CD4-positive, alpha-beta T cell treated with Interleukin-6 at 100 ng/mL for 8 hours (primary cell): ENCODE measurements at places on chromosomes 5 and 9.
A peak's percentile ranks its signal among the peaks of the same experiment; 100 is the strongest.

DNA sequence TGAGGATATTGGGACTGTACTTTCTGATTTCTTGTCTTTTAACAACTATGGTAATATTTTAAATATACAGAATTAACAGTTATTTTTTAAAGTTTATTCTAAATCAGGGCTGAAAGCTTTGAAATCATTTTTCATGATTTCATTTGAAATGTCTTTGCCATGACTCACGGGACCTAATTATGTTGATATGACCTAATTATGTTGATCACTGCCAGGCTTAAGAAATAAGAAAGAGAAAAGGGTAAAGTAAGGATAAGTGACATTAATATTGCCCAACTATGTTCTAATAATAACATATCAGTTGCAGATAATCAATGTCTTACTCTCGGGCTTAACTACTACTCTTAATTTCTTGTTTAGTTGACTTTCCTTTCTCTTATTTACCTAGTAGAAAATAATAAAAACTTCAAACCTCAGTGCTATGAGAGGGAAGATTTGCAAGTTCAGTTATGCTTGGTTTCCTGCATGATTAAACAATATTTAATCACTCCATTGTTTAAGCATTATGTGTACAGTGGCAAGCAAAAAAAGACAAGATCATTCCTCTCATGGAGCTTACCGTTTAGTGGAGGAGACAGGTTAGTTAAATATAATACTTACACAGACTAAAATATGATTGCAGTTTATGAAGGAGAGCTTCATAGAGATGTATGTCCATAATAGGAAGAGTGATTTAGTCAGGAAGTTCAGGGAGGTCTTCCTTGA is 67.0 kb upstream of the EIF4EBP3 start:
- no peak for DNase-seq

DNA sequence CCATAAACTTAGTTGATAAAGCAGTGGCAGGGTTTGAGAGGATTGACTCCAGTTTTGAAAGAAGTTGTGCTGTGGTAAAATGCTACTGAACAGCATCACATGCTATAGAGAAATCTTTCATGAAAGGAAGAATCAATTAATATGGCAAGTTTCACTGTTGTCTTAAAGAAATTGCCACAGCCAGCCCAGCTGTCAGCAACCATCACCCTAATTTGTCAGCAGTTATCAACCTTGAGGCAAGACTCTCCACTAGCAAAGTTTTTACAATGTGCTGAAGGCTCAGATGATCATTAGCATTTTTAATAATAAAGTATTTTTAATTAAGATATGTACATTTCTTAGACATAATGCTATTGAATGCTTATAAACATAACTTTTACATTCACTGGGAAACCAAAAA is 101.0 kb upstream of the SH3GL2 start:
- DNase-seq = no peak

- no peak for DNase-seq
Measured at GRCh38 chr5:56319526-56320181, 86.5 kb upstream of the ANKRD55 start.

DNA sequence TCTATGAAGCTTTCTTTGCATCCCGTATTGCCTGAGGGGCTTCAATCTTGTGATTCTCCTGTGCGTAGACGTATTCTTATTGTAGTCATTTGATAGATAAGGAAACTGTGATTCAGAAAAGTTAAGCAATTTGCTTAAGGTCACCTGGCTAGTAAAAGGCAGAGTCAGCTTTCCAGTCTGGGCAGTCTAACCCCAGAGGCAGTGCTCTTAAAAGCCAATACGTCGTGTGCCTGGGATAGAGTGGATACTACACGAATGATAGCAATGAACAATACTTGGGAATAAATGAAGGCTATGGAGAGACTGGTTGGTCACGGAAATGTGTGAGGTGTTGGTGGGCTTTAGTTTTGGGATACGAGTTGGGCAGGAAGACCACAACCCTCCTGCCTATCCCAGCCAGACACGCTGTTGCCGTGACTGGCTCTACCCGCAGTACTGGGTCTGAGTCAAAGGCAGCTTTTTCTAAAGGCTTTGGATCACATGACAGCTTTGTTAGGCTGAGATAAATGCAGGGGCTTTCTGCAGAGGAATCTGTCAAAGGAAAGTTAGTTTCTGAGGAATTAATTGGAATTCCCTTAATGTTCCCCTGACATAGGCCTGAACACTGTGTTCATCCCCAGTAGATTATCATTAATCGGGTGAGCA is 302.6 kb downstream of the KIF4B start:
- DNase-seq = no peak

DNA sequence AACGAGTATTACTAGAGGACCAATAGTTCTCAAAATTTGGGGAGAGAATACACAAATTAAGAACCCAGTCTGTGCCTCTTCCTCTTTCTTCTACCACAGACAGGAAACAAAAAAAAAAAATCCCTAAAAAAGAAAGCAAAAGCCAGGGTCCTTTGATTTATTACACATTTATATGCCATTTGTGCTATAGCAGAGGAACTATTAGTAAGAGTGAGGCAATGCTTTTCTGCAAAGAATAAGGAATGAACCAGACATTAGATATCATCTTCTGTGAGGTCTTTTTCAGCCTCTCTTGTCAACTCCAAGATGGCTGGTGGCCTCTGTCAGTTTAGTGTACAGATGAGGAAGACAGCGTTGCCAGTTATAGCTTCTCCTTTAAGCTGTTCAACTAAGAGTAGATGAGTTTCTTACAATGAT is 127.6 kb downstream of the RFX3 start:
- DNase-seq = peak; percentile 15

GRCh38 chr5:10583663-10584572 is 20.0 kb downstream of the ANKRD33B start:
- DNase-seq = no peak
